NCI-H1436 treated with DMSO at 0.1 percent for 48 hours (cell line): ENCODE measurements at places on chromosomes 5 and 9.
A peak's percentile ranks its signal among the peaks of the same experiment; 100 is the strongest.

DNA sequence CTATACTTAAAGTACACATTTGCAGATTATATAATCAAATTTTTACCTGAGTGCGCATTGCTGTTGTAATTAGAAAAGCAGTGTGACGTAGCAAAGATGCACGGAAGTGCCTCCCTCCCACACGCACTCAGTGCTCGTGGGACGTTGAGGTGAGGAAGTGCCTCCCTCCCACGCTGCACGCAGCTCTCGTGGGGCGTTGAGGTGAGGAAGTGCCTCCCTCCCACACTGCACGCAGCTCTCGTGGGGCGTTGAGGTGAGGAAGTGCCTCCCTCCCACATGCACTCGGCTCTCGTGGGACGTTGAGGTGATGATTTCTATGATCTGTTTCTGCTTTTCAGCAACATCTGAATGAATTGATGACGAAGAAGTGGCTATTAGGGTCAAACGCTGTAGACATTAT lies 21.0 kb downstream of the EXOC3 start:
- DNase-seq: no peak

GRCh38 chr5:51091816-51092215 lies 291.4 kb upstream of the ISL1 start:
- no peak for DNase-seq

DNA sequence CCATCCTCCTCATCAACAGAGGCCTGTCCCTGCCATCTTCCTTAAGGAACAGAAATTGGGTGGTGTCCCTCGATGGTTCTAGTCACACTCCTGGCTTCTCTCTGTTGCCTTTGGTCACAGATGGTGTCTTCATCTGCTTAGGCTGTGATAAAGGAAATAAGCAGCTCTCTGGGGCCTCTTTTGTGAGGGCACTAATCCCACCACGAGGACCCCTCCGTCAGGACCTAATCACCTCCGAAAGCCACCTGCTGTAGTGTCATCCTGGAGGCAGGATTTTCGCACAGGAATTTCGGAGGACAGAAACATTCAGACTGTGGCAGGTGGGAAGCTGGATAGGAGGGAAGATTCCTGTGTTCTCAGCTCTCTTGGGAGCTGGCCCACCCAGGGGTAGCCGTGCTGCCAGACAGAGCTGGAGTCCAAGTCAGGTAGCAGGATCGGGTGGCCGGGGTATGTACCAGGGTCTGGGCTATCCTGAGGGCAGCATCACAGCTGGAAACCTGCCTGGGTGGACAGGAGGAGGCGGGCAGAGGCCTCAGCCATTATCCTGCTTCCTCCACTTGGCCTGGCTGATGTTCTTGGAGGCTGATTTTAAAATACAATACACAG lies 59.5 kb downstream of the ANKRD33B start:
- DNase-seq: no peak

GRCh38 chr5:80759866-80760577 lies 105.2 kb upstream of the DHFR start:
- no peak for DNase-seq

GRCh38 chr5:53045263-53045662 lies 56.1 kb downstream of the ITGA2 start:
- DNase-seq: no peak

GRCh38 chr9:109708451-109708945 lies 71.5 kb upstream of the PALM2AKAP2 start:
- DNase-seq: no peak

DNA sequence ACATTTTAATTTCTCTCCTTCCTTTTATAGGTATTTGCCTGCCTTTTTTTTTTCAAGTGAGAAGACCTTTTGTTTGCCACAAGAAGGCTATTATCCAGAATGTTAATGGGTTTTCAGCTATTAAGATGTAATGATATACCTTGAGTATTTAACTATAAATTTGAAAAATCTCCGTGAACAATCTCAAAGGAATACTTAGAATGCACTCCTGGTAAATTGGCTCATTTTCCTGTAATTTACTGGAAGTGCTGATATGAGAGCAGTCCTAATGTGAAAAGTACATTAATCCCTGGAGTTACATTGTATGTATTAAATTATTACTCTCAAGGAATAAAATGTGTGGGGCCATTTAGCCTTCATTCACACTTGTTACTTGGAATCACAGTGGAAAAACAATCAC lies 32.4 kb downstream of the AOPEP start:
- DNase-seq: peak; percentile 30

- DNase-seq: no peak
Observed at GRCh38 chr5:99605904-99606303, 677.1 kb upstream of the CHD1 start.
